ENCODE measurements at places on chromosomes 11 and 22.

GRCh38 chr22:35894937-35895708, 133.5 kb downstream of the RBFOX2 start:
- DNase-seq: no peak

GRCh38 chr22:43567691-43568324, 156.0 kb downstream of the MPPED1 start:
- DNase-seq: no peak

DNA sequence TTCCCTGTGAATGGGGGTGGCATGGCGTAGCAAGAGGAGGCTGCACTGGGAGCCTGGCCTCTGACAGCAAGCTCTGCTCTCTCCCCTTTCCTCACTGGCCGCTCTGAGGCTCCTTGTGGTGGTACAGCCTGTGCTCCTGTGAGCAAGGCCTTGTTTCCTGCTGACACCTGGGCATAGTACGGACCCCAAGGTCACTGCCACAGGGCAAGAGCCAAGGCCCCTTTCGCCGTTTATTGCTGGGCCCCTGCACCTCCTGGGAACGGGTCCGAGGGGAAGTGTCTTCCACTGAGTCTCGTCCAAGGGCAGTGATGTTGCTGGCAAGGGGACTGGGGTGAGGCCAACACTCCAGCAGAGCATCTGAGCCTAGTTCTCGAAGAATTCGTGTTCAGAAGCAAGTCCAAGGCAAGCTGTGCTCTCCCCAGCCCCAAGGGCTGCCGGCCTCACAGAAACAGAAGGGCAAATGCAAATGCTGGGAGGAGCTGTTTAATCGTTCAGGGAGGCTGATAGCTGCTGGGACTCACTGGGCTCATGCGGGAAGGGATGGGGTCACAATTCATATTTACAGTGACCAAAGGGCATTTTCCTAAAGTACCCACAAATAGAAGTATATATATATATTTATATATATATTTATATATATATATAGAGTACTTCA, 15.9 kb upstream of the TTLL12 start:
- no peak for DNase-seq

DNA sequence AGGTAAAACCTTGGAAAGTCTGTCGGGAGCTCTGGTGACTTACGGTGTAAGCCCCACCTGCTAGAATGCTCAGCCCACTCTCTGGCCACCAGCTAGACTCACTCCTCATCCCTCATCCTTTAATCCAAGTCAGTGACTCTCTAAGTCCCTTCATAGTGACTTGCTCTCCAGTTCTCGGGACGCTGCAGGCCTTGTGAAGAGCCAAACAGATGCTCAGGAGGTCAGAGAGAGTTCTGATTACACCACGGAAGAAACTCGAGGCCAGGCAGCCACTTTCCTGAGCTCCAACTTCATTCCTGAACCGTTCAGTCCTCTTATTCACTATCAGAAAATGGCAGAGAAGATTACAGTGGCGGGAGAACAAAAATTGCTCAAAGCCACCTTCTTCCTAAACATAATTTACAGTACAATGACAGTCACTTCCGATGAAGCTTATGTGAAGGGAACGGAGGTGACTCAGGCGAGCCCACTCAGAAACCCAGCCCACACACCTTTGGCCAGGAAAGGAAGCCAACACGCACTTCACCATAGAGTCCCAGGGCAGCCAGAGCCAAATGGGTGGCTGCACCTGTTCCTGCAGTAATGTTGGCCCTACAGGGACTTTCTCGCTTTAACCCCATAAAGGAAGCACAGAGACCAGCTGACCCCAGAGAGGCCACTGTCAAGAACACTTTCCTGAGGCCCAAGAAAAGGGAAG, 100.4 kb downstream of the GALNT18 start:
- DNase-seq: no peak

DNA sequence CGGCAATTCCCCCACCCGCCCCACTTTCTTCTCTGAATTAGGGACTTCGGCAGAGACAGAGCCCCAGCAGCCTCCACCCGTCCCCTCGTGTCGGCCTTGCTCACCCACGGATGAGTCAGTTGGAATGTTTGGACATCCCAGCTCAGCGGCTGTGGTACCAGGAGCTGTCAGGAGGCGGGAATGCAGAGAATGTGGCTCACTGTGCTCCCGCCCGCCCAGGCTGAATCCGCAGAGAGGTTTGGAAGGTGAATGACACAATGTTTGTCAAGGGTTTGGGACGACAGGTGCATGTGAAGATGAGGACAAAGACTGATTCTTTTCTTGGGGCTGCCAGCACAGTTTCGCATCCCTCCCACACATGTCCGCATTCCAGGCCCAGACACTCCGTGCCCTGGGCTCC, 39.6 kb downstream of the LIF start:
- DNase-seq: no peak

- DNase-seq: no peak
Measured at GRCh38 chr11:134544095-134544815, 132.2 kb upstream of the B3GAT1 start.

- DNase-seq: no peak
Measured at GRCh38 chr11:67308031-67308866, 4.9 kb downstream of the SSH3 start.

DNA sequence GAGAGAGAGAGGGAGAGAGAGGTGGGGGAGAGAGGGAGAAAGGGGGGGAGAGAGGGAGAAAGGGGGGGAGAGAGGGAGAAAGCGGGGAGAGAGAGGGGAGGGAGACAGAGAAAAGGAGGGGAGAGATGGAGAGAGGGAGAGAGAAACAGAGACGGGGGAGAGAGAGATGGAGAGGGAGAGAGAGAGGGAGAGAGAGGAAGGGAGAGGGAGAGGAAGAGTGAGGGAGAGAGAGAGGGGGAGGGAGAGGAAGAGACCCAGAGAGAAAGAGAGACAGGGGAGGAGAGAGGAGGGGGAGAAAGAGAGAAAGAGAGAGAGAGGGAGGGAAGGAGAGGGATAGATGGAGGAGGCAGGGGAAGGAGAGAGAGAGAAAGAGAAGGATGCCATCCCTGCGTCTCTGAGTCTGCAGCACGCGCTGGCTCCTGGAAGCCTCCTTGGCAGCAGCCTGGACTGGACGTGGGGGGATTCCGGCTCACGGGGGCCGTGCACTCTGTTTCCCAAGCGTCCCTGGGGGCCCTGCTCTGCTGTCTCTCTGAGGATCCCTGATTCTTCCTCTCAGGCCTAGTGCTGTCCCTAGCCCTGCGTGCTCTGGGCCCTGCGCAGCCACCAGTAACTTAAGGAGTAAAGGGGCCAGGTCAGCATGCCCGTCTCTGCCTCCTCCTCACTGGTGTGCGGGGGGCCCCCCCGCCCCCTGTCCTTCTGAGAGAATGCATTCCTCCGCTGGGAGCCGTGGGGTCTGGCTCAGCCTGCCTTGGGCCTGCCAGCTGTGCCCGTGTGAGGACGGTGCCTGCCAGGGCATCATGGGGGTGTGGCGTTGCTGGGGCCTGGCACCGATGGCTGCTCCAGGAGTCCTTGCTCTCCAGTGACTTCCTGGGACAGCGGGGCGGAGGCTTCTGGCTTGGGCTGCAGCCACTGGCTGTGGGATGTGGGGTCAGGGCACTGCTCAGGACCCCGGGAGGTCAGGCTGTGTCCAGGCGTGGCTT, 429.5 kb downstream of the TBC1D22A start:
- DNase-seq: no peak

DNA sequence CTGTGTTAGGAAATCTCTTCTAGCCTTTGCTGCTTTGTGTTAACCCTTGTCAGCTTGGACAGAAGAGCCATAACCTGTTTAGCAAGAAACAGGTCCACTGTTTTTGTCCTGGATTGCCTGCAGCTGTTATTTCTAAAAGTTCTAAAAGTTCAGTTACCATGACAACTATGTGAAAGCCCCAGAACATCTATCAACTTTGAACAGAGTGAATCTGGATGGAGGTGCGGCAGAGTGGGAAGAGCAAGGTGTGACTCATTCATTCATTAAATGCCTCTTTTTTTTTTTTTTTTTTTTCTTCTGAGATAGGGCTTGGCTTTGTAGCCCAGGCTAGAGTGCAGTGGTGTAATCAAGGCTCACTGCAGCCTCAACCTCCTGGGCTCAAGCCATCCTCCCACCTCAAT, 50.5 kb downstream of the RBX1 start:
- DNase-seq: no peak

- no peak for DNase-seq
Measured at GRCh38 chr11:84923489-84923888, 703.7 kb downstream of the DLG2 start.

GRCh38 chr22:40567106-40567505, 69.4 kb downstream of the MRTFA start:
- no peak for DNase-seq

DNA sequence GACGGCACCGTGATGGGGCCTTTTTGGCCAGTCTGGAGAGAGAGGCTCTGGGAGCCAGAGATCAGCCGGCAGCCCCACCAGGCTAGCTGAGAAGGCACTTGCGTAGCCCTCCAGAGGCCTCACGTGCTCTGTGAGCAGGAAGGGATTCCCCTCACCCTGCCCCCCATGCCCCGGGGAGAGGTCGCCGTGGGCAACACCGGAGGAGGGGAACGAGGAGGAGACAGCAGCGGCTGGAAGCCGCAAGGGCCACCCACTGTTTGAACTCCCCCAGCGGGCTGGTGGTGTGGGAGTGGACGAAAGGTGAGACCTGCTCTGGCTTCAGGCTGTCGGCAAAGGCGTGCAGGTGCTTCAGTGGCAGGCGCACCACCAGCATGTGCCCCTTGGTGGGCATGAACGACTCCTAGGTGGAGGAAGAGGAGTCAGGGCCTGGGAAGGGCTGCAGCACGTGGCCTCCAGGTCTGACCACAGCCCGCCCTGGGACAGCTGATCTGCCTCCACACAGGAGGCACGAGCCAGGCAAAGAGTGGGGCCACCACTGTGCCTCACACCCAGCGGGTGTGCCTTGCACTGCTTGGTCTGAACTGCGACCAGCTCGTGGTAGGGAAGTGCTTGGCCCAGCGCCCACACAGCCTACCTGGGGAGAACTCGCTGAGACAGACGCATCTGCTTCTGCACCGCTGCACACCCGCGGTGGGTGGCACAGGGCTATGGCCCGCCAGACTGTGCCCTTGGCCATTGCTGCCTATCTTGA, 99.9 kb downstream of the MED15 start:
- DNase-seq: no peak

DNA sequence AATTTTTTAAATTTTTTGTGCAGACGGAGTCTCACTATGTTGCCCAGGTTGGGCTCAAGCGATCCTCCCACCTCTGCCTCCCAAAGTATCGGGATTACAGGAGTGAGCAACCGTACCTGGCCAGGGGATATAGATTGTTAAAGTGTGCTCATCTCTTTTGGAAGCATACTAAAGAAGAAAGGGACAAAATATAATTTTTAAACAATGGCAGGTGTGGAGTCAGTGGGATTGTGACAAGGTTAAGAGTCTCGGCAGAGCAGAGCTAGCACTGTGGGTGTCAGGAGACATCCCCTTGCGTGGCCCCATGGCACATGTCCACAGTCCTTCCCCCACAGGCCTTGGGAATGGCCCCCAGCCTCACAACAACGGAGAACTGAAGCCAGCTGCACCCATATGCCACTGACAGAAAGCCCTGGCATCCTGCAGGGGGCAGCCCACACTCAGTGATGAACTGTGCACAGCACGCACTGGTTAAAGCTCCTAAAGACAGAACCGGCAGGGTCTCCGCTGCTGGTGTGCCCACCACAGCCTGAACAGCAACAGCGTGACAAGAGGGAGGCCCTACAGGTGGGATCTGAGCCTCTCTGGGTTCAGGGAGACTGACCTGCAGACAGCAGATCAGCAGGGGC, 29.9 kb downstream of the SERPIND1 start:
- DNase-seq: no peak

- DNase-seq: no peak
Measured at GRCh38 chr11:84853841-84854497, 773.2 kb downstream of the DLG2 start.

- DNase-seq: no peak
Measured at GRCh38 chr11:70778883-70779282, 380.6 kb downstream of the CTTN start.

DNA sequence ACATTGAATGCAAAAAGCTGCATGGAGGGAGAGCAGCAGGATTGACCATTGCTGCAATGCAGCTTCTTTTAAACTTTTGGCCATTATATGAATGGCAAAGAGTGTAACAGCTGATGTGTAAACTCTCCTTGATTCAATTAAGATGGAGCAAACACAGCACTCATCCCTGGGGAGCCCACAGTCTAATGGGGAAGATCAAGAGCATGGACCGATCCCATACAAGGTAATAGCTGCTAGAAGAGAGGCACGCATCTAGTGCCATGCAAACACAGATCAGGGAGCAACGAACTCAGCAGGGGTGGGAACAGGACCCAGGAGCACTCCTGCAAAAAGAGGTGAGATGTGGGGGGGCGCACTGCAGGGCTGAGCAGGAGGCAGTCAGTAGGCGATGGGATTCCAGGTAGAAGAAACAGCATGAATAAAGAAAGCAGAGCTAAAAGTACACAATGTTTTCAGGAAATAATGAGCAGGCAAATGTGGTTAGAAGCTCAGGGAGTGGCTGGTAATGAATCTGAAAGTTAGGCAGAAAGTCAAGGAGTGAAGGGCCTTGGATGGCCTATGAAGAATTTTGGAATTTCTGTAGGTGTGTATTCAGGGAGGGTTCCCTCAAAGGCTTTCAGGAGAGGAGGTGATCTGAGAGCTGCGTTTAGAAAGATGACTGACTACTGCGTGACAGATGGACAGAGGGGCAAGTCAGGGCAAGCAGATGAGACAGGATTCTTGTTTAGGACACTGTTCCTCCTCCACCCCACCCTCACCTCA, 17.2 kb upstream of the BMAL1 start:
- DNase-seq: no peak

DNA sequence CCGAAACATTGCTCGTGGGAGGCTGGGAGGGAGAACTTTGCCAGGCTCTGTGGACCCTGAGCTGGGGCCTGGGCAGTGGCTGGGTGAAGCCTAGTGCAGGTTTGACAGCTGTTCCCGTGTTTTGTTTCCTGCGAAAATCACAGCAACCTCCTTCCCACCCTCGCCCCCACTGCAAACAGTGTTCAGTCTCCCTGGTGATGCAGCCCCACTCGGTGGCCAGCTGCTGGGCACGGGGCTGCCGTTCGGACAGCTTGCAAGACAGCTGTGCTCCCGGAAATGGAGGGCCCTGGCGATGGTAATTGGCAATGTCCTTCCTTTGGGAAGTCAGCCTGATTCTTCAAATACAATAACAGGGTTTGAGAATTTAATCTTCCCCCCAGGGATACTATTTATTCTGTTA, 10.4 kb upstream of the GAL start:
- DNase-seq: no peak

GRCh38 chr11:27040302-27041115, at the start of gene BBOX1:
TSS of gene BBOX1 (plus strand) at chr11:27040815. CDS start at chr11:27055431, 14,616 bp downstream.
- no peak for DNase-seq

GRCh38 chr22:36816636-36817524, at the start of gene PVALB:
TSS of gene PVALB (minus strand) at chr22:36817035. CDS start at chr22:36817005, 30 bp downstream.
- no peak for DNase-seq

All from NCI-H1436 treated with DMSO at 0.1 percent for 48 hours (cell line).